Stimulated activated CD4-positive, alpha-beta T cell treated with anti-CD3 and anti-CD28 coated beads, Interleukin-4, amount 100 ng/mL, for 4 hours (primary cell): ENCODE measurements at places on chromosomes 2 and 18.

GRCh38 chr2:239790313-239790712, 234.8 kb downstream of the NDUFA10 start:
- DNase-seq, result no peak

GRCh38 chr2:102484310-102485061, 11.5 kb downstream of the SLC9A4 start:
- DNase-seq, result no peak

DNA sequence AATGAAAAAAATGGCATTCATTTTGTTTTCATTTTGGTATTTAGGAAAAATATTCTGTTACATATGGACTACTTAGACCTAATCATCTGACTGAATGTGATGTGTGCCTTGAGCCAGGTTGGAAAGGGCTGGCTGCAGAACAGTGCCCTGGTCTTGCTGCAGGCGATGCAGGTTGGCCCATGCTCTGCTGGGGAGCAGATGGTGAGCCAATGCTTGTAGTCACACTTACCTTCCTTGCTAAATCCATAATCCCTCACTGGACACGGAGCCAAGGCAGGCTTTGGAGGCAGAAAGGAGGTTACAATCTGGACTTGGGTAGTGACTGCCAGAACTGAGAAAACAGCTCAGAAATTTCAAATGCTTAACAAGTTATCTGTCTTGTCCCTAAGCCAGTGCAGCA, 228.7 kb downstream of the ARHGAP15 start:
- no peak for DNase-seq

DNA sequence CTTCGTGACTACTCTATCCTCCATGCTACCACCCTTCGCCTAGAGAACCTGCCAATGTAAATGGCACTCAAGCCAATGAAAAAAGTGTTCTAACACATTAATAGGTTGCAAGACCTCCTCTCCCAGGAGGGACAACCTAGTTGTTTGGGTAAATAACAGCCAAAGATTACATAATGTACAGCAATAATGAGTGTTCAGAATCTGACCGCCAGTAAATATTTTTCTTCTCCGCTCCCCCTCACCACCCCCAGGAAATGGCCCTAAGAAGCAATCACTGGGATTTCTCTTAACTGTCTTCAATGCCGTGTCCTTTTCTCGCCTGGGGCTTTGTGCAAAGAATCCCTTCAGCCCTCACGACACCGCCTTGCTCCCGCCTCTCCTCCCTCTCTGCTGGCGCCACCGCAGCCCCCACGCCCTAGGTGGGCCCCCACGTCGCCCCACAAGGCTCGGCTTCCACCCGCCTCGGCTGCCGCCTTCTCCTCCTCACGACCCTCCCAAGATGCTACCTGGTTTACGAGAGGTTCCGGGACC, 458 bp downstream of the HYCC2 start:
- no peak for DNase-seq

GRCh38 chr2:26754539-26754938, 9.5 kb upstream of the SLC35F6 start:
- no peak for DNase-seq

GRCh38 chr18:9642799-9643462, 28.6 kb upstream of the PPP4R1 start:
- no peak for DNase-seq

GRCh38 chr2:26479131-26479788, 1.3 kb upstream of the OTOF start:
- no peak for DNase-seq

- no peak for DNase-seq
These were observed 23.7 kb downstream of the METTL8 start for GRCh38 chr2:171410101-171410500.

DNA sequence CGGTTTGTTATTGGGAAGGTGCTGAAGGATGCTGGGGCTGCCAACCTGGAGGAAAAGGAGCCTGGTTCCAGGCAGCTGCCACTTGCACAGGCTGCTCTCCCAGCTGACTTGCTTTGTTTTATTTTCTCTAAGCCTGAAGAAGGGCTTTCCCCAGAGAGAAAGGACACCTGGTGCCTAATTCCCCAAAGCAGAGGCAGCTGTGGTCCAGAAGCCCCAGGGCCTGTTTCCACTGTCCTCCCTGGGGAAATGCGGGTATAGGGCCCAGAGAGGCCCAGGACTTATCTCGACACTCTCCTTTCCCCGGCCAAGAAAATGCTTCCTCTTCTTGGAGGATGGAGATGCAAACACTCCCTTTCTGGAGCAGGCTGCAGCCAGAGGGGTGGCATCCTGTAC, 30.1 kb downstream of the INO80C start:
- DNase-seq, result no peak

DNA sequence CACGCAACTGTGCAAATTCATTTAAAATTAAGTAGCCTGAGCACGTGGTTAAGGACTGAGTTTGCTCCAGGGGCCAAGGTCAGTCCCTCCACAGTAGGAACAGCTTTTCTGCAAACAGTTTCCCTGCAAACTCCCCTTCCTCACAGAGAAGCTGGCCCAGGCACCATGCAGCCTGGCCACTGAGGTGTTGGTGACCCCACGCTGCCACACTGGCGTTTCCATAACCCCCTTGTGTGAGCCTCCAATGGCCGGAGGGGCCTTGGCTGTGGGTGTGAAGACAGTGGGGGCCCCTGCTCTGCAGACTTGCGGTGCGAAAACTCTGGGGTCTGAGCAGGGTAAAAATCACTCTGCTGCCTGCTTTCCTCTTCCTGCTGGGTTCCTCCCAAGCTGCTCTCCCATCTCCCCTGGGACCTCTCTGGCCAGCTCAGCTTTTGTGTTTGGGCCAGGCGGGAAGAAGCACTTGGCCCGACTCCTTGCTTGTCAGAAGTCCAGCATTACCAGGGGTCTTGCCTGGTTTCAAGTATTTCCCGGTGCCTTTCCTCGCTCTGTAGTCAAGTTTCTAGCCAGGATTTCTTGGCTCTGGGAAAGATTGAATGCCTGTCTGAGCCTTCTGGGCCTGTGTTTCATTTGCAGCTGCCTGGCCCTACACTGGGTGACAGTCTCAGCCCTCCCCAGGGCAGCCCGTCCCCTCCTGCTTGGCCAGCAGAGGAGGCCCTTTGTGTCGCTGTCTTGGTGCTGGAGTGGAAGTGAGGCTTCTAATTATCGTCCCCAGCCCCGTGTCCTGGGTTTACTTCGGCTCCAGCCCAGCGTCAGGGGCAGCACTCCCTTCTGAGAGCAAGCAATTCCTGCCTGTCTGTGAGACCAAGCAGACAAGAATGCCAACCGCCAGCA, 131.4 kb upstream of the SLC1A4 start:
- DNase-seq, result no peak

DNA sequence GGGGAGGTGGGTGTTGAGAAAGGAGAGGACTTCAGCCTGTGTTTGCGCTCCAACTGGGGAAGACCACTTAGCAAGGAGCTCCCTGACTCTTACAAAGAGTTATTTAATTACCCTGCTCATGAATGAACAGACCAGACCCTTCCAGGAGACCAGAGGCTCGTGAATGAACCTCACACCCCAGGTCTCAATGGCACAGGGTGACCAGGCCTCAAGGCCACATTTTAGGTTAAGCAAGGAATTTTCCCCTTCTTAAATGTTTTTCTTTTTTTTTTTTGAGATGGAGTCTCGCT, 25.3 kb downstream of the SMAD7 start:
- DNase-seq, result no peak

DNA sequence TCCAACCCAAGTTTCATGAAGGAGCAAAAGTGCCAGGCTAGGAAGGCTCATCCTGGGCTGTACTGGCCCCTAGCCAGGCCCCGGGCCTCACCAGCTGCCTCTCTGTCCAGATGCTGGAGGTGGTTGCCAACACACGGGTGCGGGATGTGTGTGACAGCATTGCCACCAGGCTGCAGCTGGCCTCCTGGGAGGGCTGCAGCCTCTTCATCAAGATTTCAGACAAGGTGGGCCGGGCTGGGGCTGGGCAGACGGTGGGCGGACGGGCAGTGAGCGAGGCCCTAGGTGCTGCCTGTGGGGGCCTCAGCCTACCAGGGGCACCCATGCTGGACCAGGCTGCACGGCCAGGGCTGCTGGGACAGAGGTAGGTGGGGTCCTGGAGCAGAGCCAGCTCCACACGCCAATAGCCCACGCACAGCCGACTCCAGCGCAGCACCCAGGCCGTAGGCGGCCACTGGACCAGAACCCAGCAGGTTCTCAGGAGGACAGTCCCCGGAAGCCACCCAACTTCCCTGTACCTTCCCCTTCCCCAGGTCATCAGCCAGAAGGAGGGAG, 11.8 kb upstream of the GPR17 start:
- DNase-seq, result no peak

- DNase-seq, result no peak
These were observed 139.9 kb downstream of the MYT1L start for GRCh38 chr2:2191110-2191707.

GRCh38 chr2:84495539-84496146, 20.7 kb upstream of the DNAH6 start:
- DNase-seq, result peak; percentile 32

GRCh38 chr2:12948231-12948960, 231.7 kb downstream of the TRIB2 start:
- DNase-seq, result no peak

GRCh38 chr18:64713284-64713683, 564.4 kb upstream of the LINC00305 start:
- no peak for DNase-seq

DNA sequence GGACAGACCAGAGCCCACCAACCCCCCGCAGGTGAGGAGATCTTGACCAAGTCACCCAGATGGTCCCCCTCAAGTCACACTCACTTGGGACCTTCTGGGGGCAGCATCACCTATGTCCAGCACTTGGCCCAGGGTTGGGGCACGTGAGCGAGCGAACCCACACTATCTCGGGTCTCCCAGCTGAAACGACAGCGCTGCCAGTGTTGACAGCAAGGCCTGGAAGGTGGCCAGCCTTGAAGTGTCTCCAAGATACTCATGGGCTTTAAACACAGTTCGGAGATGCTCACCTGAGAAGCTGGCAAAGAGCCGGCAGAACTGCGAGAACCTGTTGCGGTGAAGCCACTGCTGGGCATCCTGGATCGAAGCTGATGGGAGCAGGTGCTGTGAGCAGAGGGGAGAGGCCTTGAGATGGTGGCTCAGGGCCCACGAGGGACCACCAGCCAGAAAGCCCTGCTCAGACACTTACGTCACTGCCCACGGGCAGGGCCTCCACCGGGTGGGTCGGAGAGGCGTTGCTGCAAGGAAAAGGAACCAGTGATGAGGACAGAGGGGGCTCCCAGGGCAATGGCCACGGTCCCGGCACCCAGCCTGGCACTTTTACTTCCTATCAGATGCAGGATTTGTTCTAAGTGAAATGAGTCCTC, 47.5 kb downstream of the TFCP2L1 start:
- no peak for DNase-seq

GRCh38 chr18:45621061-45621511, 5.8 kb downstream of the SLC14A2 start:
- DNase-seq, result peak; percentile 19

- no peak for DNase-seq
These were observed 79.1 kb upstream of the PMAIP1 start for GRCh38 chr18:59820663-59821062.

GRCh38 chr2:174522553-174522952, 35.7 kb upstream of the GPR155 start:
- DNase-seq, result no peak

- no peak for DNase-seq
These were observed 40.6 kb upstream of the FOSL2 start for GRCh38 chr2:28352104-28352503.

GRCh38 chr2:115678129-115678528, 1235.7 kb downstream of the DPP10 start:
- DNase-seq, result no peak

GRCh38 chr2:190970873-190971506, 43.0 kb downstream of the STAT1 start:
- no peak for DNase-seq

DNA sequence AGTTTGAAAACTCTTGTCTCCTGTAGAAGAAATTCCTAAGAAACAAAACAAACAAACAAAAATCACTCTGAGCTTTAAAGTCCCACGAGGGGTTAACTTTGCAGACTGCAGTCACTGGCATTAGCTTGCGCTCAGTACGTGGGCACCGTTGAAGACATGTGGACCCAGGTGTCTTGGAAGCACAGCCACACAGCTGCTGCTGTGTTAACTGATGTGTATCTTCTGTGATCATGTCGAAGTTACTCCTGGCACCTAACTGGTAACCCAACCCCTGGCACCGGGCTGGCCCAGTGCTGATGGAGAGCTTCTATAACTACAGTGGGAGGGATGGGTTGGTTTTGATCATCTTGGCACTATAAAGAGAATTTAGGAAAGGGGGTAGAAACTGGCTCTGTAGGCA, 51.6 kb upstream of the FHL2 start:
- DNase-seq, result no peak
